HAP-1 (cell line): ENCODE measurements at places on chromosomes 2 and 18.

DNA sequence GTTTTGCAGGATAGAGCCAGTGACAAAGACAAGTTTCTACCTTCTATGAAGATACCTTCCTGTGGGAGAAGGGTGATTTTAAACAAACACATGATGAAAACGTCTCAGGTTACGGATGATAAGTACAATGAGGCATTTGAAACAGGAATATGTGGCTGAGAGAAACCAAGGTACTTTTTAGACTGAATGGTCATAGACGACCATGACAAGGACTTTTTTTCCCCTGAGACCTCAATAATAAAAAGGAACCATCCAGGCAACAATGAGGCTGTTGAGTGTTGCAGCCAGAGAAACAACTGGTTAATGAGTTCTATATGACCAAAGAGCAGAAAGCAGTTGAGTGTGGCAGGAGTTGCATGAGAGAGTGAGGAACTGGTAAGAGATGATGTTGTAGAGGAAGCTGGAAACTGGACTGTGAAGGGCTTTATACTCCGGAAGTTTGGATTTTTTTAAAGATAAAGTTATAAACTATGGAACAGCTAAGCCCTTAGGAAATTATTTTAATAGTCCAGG is 306.1 kb upstream of the CYRIA start:
- DNase-seq: no peak

DNA sequence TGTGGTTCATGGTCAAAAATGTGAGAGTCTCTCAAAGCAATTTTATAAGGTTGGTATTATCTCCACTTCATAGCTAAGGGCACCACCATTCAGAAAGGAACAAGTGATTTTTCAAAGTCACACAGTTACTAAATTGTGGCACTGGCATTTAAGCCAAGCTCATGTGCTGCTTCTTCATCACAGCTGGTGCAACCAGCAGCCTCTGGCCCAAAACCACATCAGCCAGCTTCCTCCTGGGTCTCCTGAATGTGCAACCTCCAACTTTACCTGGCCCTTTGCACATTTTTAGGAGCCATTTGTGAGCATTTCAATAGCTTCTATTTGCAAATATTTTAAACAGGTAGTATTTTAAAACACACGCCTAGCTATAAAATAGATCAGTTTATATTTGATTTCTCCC is 293.7 kb downstream of the BCL11A start:
- DNase-seq: no peak

GRCh38 chr2:43033466-43034241 is 192.8 kb downstream of the ZFP36L2 start:
- no peak for DNase-seq

DNA sequence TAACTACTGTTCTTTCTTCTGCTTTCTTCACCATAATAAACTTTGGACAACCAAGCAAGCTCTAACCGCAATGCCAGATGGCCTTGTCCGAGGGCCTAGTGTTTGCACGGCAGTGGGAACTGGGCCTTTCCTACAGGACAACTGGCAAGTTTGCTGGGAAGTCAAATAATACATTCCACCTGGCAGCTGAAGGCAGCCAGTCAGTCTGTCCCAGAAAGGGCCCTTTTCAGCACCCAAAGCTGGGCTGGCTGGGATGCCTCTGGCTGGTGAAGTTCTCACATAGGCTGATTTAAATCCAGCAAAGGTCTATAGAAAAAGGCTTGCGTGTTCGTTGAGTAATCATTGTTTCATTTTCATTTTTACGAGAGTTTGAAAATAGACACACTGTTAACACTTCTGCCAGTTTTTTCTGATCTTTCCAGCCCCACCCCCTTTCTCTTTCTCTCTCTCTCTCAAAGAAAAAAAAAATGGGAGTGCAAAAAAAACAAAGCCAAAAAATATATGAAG is 110.0 kb upstream of the EPAS1 start:
- DNase-seq: peak; percentile 69

GRCh38 chr2:188975497-188976102 is 1.4 kb downstream of the COL3A1 start:
- no peak for DNase-seq

- DNase-seq: peak; percentile 8
Measured at GRCh38 chr2:23293731-23294130, 91.2 kb upstream of the KLHL29 start.

- DNase-seq: no peak
Measured at GRCh38 chr2:2940061-2940460, 437.6 kb downstream of the EIPR1 start.
